Right ventricle myocardium superior (tissue), 1 donor: ENCODE measurements at places on chromosomes 12 and 14. TPM values are rescaled to one million over a fixed set of nuclear protein-coding genes. Genes with fewer than 3 reads are reported as not detected.

The NINJ2 gene
- 12.6 TPM for total RNA-seq

- no peak for DNase-seq
Observed at GRCh38 chr14:43175896-43176295, 1331.2 kb downstream of the FSCB start.

DNA sequence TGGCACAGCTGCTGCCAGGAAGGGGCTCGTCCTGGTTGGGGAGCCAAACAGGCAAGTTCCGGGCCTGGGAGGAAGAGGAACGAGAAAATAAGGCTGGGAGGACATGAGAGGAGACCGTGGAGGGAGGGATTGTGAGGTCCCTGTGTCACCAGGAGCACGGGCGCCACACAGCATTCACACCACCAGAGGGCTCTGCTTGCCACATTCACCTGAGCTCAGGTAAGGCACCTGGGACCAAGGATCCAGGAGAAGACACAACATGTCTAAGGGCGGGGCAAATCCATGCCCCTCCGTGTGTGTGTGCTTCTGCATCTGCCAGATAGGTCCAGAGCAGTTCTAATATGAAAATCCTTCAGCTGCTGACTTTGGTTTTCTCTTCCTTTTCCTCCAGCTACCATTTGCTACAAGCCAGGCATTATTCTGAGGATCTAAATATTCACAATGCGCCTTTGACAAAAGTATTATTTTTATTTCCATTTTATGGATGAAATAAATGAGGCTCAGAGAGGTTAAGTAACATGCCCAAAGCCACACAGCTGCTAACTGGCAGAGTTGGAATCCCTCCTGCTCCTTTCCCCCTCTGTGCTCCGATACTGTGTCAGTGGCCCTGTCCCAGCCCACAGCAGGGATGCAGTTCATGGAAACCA, 14.6 kb downstream of the RAPGEF3 start:
- no peak for DNase-seq

The REP15 gene
- 6.3 TPM for total RNA-seq

DNA sequence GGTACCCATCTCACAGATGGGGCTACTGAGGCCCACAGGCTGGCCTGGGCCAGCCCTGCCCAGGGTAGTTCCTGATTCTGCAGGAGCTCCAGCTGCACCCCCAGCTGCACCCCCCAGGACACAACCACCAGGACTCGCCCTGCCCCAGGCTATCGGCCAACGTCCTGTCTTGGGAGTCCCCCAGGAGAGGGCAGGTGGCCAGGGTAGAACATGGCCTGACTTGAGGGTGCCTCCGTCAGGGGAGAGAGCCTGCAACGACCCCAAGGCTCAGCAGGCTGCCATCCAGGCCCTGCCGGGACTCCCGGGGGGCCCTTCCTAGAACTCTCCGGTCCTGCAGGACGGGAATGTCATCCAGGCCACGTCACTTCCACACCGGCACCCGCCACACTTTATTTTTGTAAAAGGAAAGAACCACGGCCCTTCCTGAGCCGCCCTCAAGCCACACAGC, 15.8 kb downstream of the JAG2 start:
- peak; percentile 55 for DNase-seq

The ADAMTS20 gene
- total RNA-seq: not detected

DNA sequence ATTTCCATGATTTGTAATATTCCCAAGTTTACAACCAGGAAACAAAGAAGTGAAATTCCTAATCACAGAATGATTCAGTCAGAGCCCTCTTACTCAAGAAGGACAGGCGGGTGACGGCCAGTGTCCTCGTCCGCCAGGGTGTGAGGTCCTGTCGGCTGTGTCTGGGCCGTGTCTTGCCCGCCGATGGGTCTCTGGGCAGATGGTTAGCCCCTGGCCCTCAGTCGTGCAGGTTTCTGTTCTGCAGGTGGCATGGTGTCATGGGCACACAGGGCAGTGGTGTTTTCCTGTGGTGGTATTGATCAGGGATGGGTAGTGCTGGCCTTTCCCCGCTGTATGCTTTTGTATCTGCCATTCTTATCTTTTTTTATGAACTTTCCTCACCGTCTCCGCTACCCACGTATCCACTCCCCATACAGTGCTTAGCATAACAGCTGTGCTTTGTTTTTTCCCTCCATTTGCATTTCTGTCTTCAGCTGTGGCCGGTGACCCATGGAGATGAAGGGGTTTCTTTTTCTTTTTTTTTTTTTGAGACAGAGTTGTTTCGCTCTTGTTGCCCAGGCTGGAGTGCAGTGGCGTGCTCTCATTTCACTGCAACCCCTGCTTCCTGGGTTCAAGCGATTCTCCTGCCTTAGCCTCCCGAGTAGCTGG, 100.7 kb downstream of the TSPAN9 start:
- peak; percentile 13 for DNase-seq

DNA sequence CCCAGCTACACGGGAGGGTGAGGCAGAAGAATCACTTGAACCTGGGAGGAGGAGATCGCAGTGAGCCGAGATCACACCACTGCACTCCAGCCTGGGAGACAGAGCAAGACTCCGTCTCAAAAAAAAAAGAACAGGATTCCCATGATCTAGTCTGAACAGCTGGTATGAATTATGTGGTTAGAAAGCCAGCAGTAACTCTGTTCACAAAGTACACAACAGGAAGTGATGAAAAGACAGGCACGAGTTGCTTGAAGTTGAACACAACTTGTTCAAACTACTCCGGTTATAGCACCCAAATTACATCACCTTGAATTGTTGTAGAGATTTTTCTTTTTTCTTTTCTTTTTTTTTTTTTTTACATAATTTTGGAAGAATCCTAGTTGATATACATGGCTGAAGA, 238.8 kb upstream of the RGS6 start:
- no peak for DNase-seq

The ITGB7 gene
- 0.97 TPM for total RNA-seq

The KRT7 gene
- 0.59 TPM for total RNA-seq

The LMNTD1 gene
- total RNA-seq: not detected

- DNase-seq: peak; percentile 22
Observed at GRCh38 chr12:91074154-91074709, 16.4 kb upstream of the KERA start.

DNA sequence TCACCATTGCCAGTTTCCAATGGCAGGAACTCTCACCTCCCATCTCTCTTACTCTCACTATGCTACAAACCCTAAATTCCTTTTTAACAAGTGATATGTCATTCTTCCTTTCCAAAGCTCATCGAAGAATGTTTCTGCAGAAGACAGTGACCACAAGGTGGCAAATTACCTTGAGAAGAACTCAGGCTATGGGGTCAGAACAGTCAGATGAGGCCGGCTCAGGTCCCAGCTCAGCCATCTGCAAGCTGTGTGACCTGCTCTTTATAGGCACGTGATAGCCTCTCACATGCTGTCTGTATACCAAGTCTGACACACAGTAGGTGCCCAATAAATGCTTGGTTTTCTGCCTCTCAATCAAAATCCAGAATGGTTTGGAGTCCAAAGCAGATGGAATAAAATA, 80.7 kb downstream of the FOXN3 start:
- DNase-seq: no peak

GRCh38 chr14:32618991-32619390, 289.9 kb downstream of the AKAP6 start:
- DNase-seq: no peak

DNA sequence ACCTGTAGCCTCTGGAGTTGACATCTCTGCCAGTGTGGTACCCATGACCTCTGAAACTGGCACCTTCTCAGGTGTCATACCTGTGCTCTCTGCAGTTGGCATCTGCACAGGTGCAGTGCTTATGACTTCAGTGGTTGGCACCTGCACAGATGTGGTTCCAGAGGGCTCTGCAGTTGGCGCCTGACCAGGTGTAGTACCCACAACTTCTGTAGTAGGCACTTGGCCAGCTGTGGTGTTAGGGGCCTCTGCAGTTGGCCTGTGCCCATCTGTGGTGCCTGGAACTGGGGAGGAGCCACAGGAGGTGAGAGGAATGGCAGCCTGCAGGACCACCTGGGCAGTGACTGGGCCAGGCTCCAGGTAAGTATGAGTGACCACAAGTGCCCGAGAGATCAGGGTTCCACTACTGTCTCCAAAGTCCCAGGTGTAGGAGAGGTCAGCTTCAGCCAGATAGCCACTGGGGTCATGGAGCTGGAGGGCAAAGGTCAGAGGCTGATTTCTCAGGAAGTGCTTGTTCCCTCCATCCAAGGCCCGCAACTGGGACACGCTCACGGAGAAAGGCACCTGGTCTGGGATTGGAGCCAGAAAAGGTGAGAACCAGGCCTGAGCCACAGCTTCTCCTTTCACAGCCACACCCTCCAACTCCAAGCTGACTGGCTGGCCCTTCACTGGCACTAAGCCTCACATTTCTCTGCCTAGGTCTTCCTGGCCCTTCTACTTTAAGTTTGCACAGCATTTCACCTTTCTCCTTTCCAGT, 8.6 kb downstream of the PMEL start:
- DNase-seq: no peak

DNA sequence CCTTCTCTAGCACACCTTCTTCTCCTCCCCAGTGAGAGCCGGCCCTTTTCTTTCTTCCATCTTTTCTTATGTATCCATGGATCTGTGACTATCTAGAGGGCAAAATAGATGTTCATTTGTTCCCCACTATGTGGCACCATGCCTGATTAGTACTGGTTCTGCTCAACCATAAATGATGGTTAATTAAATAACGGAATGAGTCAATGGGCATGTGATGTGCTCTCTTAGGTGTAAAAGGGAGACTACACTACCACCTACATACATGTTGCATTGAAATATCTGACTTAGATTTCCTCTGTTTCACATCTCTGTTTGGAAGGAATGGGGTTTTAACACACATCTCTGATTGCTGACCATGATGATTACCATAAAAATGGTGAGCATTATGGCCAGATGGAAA, 116.5 kb downstream of the BTG1 start:
- no peak for DNase-seq

DNA sequence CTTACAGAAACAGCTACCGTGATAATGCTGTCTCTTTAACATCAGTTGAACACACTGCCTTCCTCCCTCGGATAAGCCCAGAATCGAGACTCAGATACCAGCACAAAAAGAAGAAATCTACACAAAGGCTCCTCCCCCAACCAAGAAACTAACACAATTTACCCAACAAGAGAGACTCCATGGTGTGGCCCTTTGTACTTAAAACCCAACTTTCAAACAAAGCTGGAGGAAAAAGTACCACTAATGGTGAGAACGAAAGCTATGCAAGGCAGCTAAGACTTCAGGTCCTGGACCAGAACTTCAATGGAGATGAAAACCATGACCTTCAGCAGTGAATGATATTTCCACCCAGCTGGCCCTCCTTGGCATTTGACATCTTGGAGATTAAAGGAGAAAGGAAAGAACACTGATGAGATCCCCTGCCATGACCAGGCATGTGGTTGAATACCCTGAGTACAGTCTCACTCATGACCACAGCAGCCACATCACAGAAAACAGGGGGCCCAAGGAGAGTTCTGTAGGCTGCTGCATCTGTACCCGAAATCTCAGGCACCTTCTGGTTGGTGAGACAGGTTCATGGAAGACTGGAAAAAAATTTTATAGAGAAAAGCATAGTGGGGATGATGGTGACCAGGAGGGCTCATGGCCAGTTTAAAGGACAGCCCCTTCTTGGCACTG, 36.7 kb downstream of the RBM19 start:
- DNase-seq: no peak

- no peak for DNase-seq
Observed at GRCh38 chr14:45123271-45123670, 11.0 kb downstream of the FKBP3 start.

The USP44 gene
- 0.73 TPM for total RNA-seq

The PLEKHA5 gene
- 55.5 TPM for total RNA-seq

The SLC6A13 gene
- 3.3 TPM for total RNA-seq

The STAT6 gene
- total RNA-seq: 49.5 TPM

DNA sequence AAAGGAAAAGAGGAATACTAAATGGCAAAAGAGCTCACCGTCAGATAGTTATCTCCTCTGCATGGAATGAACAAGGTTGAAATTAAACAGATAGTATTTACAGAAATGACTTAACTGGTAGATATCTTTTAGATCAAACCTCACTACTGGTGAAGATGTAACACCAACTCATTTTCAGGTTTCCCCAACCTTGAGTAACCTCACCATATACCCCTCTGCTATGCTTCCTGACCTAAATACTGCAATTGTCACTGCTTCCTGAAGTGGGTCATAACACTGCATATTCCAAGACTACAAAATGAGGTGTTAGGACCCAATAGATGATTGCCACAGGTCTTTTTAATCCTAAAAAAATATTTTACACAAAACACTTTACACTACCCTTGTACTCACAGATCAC, 76.3 kb upstream of the PLEKHA5 start:
- no peak for DNase-seq

DNA sequence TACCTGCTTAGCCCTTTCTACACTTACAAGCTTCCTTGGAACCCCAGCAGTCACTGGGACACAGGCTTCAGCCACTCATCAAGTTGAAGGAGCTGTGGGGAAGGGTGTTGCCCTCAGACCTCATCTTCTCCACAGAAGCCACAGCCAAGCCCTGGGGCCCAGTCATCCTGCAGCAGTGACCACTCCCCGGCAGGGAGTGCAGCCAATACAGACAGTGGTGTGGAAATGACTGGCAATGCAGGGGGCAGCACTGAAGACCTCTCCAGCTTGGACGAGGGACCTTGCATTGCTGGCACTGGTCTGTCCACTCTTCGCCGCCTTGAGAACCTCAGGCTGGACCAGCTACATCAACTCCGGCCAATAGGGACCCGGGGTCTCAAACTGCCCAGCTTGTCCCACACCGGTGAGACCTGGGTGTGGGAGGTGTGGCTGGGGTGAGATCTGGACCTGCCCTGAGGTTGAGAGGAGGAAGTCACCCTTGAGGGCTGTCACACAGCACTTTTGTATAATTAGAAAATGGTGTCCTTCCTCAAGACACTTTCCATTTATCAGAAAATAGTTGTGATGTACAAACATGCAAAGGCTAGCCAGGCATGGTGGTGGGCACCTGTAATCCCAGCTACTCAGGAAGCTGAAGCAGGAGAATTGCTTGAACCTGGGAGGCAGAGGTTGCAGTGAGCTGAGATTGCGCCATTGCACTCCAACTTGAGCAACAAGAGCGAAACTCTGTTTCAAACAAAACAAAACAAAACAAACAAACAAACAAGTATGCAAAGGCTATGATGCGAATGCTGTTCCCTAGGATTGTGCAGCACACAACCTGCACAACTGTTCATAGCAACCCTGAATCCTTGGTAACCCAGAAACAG, 9.9 kb downstream of the GLI1 start:
- no peak for DNase-seq
